ENCODE measurements at places on chromosomes 1 and 21. TPM values are rescaled to one million over a fixed set of nuclear protein-coding genes. Genes with fewer than 3 reads are reported as not detected.

DNA sequence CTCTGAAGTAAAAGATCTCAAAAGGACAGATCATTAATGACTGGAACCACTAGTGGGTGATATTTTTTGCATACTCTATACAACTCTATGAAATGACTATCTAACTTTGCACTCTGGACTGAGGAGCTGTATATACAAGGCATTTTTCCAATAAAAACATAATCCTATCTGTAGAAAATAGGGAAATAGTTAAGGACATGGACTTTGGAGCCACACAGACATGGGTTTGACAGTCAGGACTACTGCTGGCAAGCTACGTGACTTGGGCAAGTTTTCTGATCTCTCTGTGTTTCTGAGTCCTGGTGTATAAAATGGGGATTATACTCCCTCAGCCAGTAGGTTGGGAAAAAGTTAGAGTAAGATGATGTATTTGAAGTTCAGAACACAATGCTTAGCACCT lies 20.9 kb upstream of the HSD3B2 start:
- DNase-seq = no peak

OR6K3 gene
- total RNA-seq = not detected

DNA sequence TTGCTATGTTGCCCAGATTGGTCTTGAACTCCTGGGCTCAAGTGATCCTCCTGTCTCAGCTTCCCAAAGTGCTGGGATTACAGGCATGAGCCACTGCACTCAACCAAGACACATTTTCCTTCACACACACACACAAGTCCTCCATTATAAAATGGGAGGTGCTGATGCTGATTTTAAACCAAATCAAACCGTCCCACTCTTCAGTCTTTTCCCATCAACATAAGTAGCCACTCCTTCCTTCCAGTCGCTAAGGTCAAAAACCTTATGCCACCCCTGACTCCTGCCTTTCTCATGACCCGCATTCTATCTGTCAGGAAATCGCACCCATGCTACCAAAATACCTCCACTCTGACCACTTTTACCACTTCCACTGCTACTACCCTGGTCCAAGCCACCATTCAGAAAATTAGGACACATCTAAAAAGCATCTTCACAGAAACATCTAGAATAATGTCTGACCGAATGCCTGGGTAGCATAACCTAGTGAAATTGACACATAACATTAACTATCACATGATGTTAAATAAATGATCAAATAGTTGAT lies 28.0 kb upstream of the IFNGR2 start:
- DNase-seq = no peak

DNA sequence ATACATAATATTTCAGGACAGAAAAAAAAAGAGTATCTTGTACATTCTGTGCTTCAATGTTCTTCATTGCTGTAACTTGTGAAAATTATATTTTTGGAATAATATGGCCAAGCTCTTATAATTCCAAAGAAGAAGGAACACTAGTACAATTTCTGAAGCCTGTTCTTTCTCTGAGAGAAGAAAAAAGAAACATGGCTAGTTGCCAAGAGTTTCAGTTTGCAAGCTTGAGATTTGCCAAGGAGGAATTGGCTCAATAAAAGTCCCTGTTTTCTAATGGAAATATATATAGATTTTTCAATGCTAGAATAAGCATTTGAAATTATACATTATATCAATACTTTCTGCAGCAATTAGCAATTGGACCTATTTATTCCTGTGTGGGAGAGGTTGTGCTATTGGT lies 285.2 kb upstream of the NEGR1 start:
- no peak for DNase-seq

RNF115 gene
- total RNA-seq = 12.3 TPM

- no peak for DNase-seq
Measured at GRCh38 chr1:59236721-59237545, 60.0 kb upstream of the FGGY start.

DNA sequence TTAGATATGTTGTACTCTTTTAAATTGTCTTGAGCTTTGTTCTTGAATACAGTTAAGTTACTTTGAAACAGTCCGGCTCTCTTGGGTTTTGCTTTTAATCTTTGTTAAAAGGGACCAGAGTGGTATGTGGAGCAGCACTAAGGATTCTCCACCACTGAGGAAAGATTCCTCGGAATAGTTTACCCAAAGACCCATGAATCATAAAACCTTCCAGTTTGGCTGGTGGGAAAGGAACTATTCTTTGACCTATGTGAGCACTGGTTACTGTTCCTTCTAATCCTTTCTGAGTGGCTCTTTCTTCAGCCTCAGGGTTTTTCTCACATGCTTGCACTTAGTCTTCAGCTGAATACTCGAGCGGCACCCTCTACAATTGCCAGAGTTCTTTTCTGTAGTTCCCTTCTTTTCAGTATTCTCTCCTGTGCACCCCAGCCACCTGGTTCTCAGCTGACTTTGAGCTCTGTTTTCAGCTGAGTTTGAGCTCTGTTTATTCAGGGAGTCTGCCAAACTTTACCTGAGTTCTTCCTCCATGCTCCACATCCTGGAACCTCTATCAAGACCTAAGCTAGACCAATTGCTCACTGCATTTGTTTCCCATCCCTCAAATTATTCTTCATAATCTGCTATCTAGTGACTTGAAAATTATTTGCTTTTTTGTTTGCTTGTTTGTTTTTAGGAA lies 253.8 kb upstream of the PLXNA2 start:
- no peak for DNase-seq

- no peak for DNase-seq
Measured at GRCh38 chr1:183598386-183598785, 8.1 kb upstream of the NCF2 start.

DNA sequence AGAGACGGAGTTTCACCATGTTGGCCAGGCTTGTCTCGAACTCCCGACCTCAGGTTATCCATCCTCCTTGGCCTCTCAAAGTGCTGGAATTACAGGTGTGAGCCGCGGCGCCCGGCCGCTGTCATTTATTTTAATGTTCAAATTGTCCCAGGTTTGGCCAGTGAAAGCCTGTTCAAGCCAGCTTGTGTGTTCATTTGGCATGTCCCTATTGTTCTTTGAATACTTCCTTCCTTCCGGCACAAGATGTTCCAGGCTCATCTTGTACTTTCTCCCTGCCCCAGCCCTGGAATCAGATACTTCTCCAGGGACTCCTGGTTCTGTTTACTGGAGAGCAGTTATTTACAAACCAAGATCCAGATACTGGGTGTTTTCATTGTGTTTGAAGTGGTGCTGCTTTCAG lies 37.0 kb downstream of the ZBTB8B start:
- peak; percentile 42 for DNase-seq

DNA sequence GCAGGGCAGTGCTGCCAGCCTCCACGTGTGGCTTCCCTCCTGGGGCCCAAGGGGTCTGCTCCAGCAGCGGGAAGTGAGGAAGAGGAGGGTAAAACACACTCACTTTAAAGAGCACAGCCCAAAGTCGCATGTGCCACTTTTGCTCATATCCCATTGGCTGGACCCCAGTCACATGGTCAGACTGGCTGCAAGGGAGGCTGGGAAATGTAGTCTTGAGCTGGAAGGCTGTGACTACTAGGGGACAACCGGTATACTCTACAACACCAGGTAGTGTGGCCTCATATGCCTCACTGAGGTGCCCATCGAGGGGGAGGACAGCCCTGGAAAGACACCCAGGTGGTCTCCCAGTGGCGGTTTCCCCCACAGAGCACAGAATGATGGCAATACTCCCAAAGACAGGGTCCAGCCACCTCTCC lies 45.2 kb downstream of the CAMK2N1 start:
- peak; percentile 12 for DNase-seq

GRCh38 chr1:40155135-40155534 lies 6.1 kb upstream of the RLF start:
- no peak for DNase-seq

DNA sequence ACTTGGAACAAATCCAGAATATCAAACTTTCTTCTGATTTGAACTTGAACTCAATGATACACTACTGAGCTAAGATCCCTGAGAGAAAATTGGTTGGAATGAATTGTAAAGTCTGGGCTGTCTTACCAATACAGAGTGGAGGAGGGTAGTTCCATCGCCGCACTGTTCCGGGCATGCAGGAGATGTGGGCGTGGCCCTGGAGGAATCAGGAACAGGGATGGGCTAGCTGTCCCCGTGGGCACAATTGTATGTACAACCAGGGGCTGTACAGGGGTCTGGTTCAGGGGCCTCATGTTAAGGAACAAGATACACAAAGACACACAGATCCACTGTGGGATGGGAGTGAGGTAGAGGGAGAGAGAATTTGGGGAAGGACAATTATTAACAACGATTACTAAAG lies 144.3 kb downstream of the ZSCAN20 start:
- no peak for DNase-seq

- DNase-seq = no peak
Measured at GRCh38 chr1:152909206-152909605, 860 bp downstream of the IVL start.

GRCh38 chr1:76542359-76542758 lies 324.9 kb upstream of the ST6GALNAC5 start:
- no peak for DNase-seq

- DNase-seq = no peak
Measured at GRCh38 chr1:38055398-38055797, 8.8 kb upstream of the POU3F1 start.

GRCh38 chr1:41598325-41598724 lies 113.8 kb upstream of the EDN2 start:
- no peak for DNase-seq

- no peak for DNase-seq
Measured at GRCh38 chr1:232557502-232558191, 72.3 kb downstream of the SIPA1L2 start.

DNA sequence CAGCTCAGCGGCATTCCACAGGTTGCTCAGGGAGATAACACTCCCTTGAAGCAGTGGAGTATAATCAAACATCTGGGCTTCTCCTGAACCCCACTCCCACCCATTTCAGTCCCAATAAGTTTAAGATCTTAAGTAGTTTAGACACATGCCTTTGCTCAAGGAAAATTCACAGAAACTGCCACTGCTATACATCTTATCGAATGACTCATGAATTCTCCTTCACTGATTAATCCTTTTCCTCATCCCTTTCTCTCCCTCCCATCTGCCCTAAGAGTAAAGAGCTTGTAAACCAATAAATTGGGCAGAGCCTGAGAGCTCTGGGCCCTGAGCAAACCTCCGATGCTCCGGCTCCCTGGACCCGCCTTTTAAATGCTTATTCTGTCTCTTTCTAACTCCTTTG lies 10.2 kb downstream of the VN1R5 start:
- DNase-seq = no peak

GRCh38 chr1:41372600-41372993 lies 11.4 kb downstream of the FOXO6 start:
- DNase-seq = no peak

DNA sequence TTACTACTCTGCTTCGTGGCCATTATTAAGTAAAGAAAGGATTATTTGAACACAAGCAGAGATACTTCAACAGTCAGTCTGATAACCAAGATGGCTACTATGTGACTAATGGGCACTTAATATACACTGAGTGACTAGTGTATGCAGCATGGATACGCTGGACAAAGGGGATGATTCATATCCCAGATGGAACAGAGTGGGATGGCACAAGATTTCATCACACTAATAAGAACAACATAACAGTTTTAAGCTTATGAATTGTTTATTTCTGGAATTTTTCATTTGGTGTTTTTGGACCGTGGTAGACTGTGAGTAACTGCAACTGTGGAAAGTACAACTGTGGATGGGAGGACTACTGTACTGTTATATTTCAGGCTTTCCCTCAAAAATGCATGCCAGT lies 9.4 kb downstream of the ZCCHC17 start:
- no peak for DNase-seq

GRIK1 gene
- total RNA-seq = not detected

CD53 gene
- total RNA-seq = not detected

TBX15 gene
- not detected for total RNA-seq

All from glomerular endothelial cell (primary cell).